MM.1S (cell line): ENCODE measurements at places on chromosomes 1 and 21.

- no peak for DNase-seq
These were observed 5.6 kb downstream of the BTBD8 start for GRCh38 chr1:92085727-92086126.

DNA sequence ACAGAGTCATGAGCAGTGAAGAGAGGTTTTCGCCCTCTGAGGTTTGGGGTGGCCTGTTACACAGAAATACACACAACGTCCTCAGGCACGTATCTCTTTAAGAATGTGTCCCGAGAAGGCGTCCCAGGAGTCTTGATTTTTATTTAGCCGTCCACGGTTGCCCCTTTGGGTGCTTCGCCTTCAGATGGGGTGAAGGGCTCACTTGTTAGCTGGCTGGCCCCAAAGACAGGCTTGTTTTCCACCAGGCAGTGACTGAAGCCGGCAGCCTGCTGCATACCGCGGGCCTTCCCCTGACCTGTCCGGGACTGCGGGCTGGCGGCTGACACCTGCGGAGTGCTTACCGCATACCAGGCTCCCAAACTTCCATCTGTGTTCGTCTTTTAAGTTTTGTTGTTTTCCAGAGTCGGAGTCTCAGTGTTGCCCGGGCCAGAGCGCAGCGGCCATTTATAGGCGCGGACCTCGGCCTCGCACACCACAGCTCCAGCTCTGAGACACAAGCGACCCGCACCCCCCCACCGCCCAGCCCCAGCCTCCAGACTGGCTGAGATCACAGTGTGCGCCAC is 1.6 kb upstream of the ADARB1 start:
- no peak for DNase-seq

DNA sequence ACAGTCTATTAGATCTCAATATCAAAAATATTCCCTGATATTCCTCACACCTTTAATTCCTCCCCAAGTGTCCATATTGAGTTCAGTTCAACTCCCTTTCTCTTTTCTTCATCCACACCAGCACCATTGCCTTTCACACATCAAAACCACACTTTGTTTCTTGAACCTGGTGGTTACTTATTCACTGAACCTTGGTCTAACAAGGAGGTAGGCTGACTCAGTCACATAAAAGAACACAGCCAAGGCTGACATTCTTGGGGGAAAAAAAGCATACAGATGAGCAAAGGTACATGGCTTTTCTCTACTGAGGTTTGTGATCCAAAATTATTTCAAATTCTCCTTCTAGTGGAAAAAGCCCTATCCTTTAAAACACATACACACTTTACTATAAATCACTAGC is 131.7 kb upstream of the USH2A start:
- no peak for DNase-seq

DNA sequence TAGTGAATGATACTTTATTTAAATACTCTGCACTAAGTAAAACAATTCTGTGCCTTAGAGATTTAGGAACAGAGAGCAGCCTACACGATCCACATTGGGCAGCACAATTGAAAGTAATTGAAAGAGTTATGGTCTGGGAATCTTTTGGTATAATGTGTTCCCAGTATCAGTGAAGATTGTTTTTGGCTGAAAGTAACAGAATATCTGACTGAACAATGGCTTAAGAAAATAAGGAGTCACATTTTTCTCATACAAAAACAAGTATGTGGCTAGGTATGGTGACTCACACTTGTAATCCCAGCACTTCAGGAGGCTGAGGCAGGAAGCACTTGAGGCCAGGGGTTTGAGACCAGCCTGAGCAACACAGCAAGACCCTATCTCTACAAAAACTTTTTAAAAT is 306.2 kb downstream of the NFIA start:
- no peak for DNase-seq

GRCh38 chr1:156303241-156303640 is 4.1 kb upstream of the VHLL start:
- DNase-seq: no peak

GRCh38 chr1:156664046-156664766 is 13.0 kb downstream of the NES start:
- DNase-seq: no peak

GRCh38 chr1:88502886-88503285 is 181.2 kb upstream of the PKN2 start:
- DNase-seq: no peak

GRCh38 chr1:234863551-234863971 is 253.6 kb upstream of the IRF2BP2 start:
- no peak for DNase-seq

- DNase-seq: no peak
These were observed 183.3 kb downstream of the ST6GALNAC3 start for GRCh38 chr1:76257823-76258222.

GRCh38 chr1:184160236-184160635 is 108.7 kb downstream of the TSEN15 start:
- DNase-seq: no peak

- no peak for DNase-seq
These were observed 618 bp downstream of the SH3BGR start for GRCh38 chr21:39452207-39452969.

DNA sequence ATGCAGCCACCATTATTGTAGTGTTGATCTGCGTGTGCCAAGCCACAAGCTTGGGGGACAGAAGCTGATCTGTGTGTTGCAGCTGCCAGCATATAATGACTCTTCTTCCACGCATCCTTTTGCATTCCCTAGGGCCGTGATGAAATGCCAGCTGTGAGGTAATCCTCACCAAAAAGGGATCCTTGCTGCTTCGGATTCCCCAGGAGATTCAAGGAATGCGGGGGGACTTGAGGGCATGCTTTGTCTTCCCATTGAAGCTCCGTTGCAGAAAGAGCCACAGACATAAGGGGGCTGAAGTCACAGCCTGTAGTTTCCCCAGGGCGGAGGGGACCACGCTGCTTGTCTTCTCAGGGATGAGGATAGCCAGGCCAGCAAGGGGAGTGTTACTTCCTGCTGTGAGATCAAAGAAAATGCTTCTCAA is 281.6 kb upstream of the FMN2 start:
- DNase-seq: no peak

DNA sequence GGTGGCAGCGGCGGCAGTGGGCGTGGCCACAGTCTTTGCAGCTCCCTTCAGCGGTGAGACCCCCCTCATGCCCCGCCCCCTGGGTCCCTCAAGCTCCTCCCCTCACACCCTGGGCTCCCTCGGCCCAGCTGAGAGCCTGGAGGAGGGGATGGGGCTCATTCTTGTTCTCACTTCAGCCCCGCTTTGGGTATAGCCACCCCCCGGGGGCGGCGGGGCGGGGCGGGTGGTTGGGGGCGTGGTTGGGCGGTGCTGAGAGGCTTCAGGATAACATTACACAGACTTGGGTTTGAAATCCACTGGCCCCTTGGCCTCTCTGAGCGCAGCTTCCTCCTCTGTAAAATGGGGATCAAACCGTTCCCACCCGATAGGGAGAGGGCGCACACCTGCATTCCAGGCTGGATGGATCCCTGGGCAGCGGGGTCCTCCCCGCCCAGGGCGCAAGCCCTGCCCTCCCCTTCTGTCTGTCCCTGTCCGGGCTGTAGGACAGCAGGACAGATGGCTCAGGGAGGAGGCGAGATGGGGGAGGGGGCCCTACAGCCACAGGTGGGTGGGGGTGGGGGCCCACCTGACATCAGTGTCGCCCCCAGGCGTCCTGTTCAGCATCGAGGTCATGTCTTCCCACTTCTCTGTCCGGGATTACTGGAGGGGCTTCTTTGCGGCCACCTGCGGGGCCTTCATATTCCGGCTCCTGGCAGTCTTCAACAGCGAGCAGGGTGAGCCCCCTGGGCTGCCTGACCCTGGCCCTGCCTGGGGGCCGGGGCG is 5.1 kb downstream of the CLCNKA start:
- peak; percentile 16 for DNase-seq

GRCh38 chr21:42448686-42449085 is 45.0 kb downstream of the UBASH3A start:
- DNase-seq: no peak

DNA sequence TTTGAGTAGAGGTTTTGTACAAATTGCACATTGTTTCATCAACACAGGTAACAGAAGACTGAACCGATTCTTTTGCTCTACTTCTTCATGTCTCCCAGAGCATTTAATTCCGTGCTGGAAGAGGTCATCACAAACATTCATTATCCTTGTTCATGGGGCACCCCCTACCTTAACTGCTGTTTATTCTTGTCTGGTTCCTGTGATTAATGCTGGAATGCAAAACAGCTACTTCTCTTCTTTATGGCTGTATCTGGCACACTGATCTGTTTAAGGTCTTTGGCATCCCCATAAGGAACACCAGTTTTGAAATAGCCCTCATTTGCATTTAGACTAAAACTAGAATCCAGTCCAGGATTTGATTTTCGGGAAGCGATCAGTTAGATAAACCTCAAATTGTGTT is 42.2 kb downstream of the NTNG1 start:
- DNase-seq: no peak

DNA sequence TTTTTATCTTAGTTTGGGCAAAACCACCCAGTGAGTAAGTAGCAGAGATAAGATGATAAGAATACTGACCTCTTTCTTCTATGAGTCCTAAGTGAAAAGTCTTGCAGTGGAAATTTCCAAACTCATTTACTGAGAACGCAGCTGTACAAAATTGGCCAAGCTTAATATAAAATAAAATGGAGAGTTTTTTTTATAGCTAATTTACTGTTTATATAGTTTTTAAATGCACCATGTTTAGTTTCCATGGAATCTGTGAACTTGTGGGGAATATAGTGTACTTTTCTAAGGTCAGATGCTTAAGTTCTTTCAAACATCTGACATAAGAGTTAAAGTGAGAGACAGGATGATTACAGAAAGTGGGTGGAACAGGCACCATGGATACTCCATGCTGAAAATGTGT is 833.5 kb downstream of the ADGRL2 start:
- DNase-seq: no peak
